ENCODE measurements at places on chromosomes 12 and 14. TPM values are rescaled to one million over a fixed set of nuclear protein-coding genes. Genes with fewer than 3 reads are reported as not detected.

The IRAK3 gene
- total RNA-seq = 1.7 TPM

The NCKAP5L gene
- total RNA-seq = 11.3 TPM

GRCh38 chr14:98903371-98903770, 368.6 kb downstream of the BCL11B start:
- DNase-seq = no peak

DNA sequence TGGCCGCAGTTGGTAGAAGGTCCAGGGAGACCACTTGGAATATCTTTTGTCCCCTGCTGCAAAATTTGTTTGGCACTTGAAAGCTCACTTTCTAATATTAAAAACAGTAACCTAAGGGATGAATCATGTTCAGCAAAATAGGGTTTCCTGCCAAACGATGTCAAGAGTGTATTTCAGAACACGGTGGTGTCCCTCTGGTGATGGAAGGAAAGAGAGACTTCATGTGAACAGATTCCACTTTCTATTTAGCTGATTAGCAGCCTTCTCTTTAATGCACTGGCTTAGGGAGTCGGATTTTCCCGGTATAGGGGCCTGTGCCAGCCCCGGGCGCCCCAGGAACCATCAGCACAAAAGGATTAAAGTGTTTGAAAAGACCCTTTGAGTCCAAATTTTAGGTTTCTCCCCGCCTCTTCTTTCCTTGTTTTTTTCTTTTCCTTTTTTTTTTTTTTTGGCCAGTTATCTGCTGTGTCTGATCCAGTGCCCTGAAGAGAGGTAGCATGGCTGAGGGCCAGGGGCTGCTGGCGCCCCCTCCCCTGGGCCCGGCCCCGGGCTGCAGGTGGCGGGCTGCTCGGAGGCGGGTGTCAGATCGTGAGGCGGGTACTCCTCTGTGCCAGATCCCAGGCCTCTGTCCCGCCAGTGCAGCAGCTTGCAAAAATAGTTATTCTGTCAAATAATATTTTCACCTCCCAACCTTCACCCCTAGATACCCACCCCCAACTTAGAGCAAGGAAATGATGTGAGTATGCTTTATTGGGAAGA, 88.3 kb downstream of the TESC start:
- no peak for DNase-seq

- DNase-seq = no peak
Observed at GRCh38 chr12:113535100-113535499, 63.4 kb upstream of the LHX5 start.
